ENCODE measurements at places on chromosomes 3 and 15.
A peak's percentile ranks its signal among the peaks of the same experiment; 100 is the strongest.

DNA sequence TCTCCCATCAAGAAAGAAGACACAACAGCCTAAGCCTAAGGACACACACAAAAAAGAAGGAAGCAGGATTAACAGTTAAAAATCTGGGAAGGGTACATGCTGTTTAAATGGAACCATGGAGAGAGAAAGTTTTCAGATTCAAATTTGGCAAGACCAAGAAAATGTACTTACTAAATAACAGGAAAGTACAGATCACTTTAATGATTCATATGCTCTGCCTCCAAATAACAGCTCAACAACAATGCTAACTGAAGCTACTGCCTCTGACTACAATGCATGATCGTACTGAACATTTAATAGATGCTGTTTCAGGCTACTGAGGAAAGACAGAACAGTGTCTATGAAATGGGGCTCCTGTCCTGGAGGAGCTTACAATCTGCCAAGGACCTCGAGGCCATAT, 8.4 kb upstream of the NMB start:
- DNase-seq: no peak

DNA sequence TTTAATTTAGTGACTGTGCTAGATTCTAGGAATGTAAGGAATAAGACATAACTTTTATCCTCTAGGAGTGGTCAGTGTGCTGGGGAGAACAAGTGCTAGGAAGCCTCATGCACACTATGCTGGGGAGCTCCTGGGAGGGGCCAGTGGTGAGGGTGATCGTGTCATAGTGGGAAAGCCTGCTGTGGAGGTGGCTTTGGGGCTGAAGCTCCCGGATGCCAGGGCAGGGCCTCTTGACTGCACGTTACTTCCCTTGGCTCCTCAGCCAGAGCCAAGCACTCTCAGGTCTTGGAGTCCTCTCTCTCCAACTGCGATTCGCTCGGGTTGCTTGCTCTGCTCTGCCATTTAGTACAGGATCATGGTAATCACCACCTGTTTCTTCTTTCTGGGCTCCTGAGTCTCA, 33.6 kb downstream of the SQOR start:
- no peak for DNase-seq

GRCh38 chr15:81363276-81363675, 10.7 kb downstream of the TMC3 start:
- no peak for DNase-seq

DNA sequence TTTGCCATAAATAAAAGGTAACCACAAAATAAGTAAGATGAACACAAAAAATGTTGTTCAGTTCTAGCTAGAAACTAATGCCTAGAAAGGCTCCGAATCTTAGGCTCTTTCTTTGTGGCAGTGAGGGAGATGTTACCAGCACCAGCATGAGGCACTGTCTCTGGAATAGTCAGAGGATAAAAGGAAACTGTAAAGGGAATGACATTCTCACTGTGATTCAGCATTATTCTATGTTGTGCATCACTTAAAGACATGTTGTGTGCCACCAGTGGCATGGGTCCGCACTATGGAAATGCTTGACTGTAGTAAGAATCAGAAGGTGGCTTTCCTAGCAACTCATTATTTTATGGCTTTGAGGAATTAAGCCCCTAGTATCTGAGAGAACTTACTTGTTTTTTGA, 70.8 kb downstream of the SEC22A start:
- no peak for DNase-seq

GRCh38 chr15:63112871-63113270, 8.8 kb upstream of the LACTB start:
- DNase-seq: no peak

- DNase-seq: no peak
Measured at GRCh38 chr15:70341566-70341965, 243.8 kb upstream of the TLE3 start.

GRCh38 chr3:181344331-181344730, 354.8 kb upstream of the DNAJC19 start:
- no peak for DNase-seq

- no peak for DNase-seq
Measured at GRCh38 chr3:58009026-58009748, 965 bp downstream of the FLNB start.

GRCh38 chr15:88272421-88272820, 15.9 kb upstream of the NTRK3 start:
- DNase-seq: no peak

DNA sequence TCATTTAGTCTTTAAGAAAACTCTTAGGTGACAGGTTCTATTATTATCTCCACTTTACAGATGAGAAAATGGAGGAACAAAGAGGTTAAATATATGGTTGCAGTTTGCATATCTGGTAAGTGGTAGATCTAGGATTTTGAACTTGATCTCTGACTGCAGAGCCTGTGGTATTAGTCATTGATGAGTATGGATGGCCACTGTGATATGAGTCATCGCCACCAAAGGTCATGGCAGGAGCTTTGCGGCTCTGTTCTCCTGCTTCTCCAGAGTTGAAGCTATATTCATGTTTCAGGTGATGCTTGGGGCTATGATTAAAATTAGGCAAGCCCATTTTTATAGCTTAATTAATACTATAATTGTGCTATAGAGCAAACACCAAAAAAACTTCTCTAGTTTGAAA, 306.2 kb upstream of the DPPA4 start:
- peak; percentile 69 for DNase-seq

DNA sequence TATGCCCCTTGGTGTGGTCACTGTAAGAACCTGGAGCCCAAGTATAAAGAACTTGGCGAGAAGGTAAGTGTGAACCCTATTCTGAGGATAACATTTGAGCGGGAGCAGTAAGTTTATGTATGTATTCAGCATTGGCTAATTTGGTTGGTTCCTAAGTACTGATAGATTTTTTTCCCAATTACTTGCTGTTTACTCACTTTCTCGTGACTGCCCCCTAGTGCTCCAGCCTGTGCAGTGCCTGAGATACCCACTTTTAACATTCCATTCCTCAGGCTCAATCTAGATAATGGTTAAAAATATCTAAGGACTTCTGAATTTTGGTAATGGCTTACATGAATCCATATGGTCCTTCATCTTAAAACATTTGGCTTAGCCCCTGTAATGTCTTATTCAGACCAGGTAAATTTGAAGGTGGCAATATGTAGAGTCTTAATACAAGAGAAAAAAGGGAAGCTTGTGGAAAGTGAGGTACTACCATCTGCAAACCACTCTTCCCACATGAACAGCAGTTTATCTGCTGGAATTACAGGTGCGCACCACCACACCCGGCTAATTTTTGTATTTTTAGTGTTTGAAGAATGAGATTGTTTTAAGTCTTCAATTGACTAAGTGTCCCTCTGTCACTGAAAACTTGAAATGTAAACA, 7.1 kb downstream of the ELL3 start:
- DNase-seq: no peak

- no peak for DNase-seq
Measured at GRCh38 chr3:149101154-149101553, 14.8 kb upstream of the HLTF start.

GRCh38 chr15:41331281-41331680, 1.1 kb downstream of the OIP5 start:
- DNase-seq: no peak

GRCh38 chr3:17116007-17116600, 231.3 kb downstream of the PLCL2 start:
- DNase-seq: no peak

- DNase-seq: no peak
Measured at GRCh38 chr3:180855364-180855763, 57.1 kb upstream of the FXR1 start.

GRCh38 chr15:29969562-29970401, 113.0 kb upstream of the GOLGA8J start:
- DNase-seq: no peak

DNA sequence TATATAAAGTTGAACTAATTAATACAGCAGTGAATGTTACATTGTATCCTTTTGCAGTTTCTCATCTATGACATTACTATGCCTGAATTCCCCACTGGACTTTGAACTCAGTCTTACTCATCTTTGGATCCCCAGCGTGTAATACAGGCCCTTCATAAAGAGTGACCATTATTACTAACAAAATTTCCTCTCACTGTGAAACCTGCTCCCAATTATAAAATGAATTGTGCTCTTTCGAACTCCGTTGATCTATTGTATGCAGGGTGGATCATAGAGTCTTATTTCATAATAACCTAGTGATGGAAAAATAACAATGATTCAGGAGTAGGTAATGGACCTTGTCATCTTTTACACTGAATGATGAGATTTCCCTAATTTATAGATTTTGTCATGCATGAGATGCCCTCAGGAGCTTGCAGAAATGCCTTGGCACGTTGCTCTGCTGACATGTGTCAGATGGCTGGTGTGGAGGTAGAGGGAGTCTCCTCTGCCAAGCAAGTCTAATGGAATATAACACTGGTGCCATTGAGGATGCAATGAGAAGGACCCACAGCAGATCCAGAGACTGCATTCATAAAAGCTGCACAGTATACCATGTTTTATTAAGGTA, 25.5 kb downstream of the B3GNT5 start:
- DNase-seq: no peak

DNA sequence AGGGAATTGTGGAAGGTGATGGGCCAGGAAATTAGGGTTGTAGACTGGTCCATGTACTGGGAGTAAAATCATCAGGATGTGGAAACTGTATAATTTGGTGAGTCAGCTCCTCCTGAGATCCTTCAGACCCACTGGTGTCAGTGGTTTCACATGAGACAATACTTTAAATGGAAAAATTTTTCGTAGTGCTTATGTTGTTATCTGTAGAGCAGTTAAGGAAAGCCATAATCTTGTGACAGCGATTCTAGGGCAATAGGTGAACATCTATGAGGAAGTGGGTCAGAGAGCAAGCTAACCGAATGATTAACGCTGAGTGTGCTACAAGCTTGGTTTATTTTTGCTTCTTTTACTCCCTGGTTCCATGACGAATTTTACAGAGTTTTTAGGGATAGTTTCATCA, 200.6 kb downstream of the CADM2 start:
- DNase-seq: no peak

DNA sequence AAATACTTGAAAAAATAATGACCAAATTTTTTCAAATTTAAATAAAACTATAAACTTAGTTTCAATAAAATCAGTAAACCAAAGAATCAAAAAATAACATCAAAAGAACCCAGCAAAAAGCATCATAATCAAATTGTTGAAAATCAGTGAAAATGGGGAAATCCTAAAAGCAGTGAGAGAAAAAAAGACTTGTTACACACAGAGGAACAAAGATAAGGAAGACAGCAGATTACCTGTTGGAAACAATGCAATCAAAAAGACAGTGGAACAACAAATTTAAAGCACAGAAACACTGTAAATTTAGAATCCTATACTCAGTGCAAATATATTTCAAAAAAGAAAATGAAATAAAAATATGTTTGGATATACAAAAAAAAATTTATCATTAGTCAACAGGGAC, 156.2 kb upstream of the LMCD1 start:
- DNase-seq: no peak

GRCh38 chr3:184884359-184885017, 72.5 kb downstream of the VPS8 start:
- no peak for DNase-seq

DNA sequence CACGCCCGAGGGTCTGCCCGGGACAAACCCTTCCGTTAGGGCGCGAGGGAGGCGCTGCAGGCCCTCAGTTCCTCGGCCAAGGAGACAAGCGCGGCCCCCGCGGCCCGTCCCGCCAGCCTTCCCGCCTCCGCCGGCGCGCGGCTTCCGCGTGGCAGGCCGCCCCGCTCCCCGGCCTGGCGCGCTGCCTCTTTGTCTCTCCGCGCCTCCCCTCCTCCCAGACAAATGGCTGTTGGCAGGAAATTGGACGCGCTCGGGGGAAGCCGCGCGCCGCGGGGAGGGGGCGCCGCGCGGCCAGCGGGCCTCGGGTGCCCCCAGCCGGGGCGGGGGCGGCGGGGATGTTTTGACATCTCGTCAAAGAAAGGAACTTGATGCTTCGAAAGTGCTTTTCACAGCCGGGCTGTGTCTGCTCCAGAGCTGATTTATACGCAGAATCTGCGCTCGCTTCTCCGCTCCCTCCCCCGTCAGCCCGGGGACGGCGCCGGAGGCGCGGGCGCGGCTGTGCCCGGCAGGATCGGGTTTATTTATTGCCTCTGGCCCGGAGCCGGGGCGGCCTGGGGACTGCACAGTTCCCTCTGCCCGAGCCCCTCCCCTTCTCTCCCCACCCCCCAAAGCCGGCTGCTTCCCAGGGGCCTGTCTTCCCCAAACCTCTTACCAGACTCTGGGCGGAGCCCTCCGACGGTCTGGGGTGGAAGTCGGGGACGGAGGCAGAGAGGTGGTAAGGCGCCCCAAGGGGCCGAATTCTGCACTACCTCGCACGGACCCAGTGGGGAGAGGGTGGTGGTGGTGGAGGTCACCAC, 20.7 kb downstream of the SHF start:
- peak; percentile 54 for DNase-seq
